ENCODE measurements at places on chromosomes 3 and 15. TPM values are rescaled to one million over a fixed set of nuclear protein-coding genes. Genes with fewer than 3 reads are reported as not detected.

GRCh38 chr15:89652666-89653065 is 2.6 kb downstream of the KIF7 start:
- no peak for DNase-seq

The LRRIQ4 gene
- total RNA-seq = 0.21 TPM

The CPEB1 gene
- total RNA-seq = not detected

- DNase-seq = no peak
These were observed 853 bp downstream of the TCAIM start for GRCh38 chr3:44339181-44340057.
